ENCODE measurements at places on chromosomes 5 and 9.

- DNase-seq: no peak
- no peak overlapping the region for H3K27ac ChIP-seq
- no peaks in the 10 kb centered on the region for H3K36me3 ChIP-seq
Observed at GRCh38 chr9:108953983-108954574, 19.9 kb downstream of the ABITRAM start.

- peaks cover 45% of the 10 kb centered on the region for H3K27me3 ChIP-seq
- no peaks in the 10 kb centered on the region for H3K36me3 ChIP-seq
- H3K4me1 ChIP-seq: no peaks in the 10 kb centered on the region
- no peak overlapping the region for H3K4me3 ChIP-seq
Observed at GRCh38 chr5:170484847-170485615, 18.8 kb upstream of the KCNIP1 start.

DNA sequence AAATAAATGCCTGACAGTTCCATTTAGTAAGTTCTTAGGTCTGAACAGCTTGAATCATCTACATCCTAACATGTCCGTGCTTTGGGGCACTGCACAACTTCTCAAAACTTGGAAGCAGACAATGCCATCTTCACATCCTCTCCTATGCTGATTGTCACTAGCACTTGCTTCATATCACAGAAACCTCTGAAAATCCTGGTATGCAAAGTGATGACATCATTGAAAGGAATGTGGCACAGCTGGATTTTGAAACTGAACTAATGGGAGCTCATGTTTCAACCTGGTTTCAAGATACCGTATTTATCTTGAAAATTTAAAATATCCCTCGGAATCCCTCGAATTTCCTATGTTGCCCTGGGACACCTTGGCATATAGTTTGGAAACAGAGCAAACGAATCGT, 490.2 kb upstream of the DAP start:
- DNase-seq: no peak
- no peak overlapping the region for H3K4me3 ChIP-seq
- H3K27ac ChIP-seq: no peak overlapping the region

- H3K4me3 ChIP-seq: peak overlapping the region; percentile 59
- H3K36me3 ChIP-seq: peaks cover 21% of the 10 kb centered on the region
- no peaks in the 10 kb centered on the region for H3K27me3 ChIP-seq
- peak overlapping the region; percentile 76 for H3K27ac ChIP-seq
- DNase-seq: no peak
Observed at GRCh38 chr5:139566611-139567010, 5.5 kb downstream of the UBE2D2 start.

DNA sequence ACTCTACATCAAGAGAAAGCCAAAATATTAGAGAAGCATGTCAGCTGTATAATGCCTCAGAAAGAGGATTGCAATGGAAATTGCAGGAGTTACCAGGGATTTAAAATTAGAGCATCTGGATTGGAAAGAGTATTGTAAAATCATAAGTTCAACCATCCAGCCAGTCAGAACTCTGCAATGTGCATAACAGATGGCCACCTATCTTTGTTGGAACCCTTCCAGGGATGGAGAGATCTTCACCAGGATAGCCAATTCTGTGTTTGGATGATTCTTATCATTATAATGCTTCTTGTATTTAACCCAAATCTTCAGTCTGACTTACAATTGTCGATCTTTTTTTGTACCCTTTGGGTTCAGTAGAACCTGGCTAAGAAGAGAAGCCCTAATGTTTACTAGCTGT, 164.4 kb downstream of the TLR4 start:
- H3K4me3 ChIP-seq: no peak overlapping the region
- H3K36me3 ChIP-seq: no peaks in the 10 kb centered on the region
- H3K27me3 ChIP-seq: peaks cover 3% of the 10 kb centered on the region

- no peak overlapping the region for H3K4me3 ChIP-seq
- no peaks in the 10 kb centered on the region for H3K36me3 ChIP-seq
- peaks cover 6% of the 10 kb centered on the region for H3K4me1 ChIP-seq
- DNase-seq: peak; percentile 37
- H3K27ac ChIP-seq: no peak overlapping the region
Observed at GRCh38 chr9:69421908-69422801, 97.1 kb downstream of the ENTREP1 start.

DNA sequence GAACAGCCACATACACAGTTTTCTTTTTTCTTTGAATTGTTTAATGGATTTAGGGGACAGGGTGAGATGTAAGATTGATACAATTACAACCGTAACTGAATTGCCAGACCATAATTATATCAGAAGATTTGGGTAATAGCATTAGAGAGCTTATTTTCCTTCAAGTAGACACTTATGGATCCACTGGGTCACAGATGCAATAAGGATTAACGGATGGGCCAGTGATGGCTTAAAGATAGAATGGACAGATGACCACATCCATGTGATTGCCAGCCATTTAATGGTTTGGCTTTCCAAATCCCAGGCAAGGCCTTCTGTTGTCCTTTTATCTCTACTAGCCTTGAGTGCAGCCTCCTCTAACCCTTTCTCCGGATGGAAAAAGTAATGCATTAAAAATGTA, 94.7 kb upstream of the NUDT12 start:
- no peak overlapping the region for H3K4me3 ChIP-seq
- H3K36me3 ChIP-seq: no peaks in the 10 kb centered on the region
- no peaks in the 10 kb centered on the region for H3K4me1 ChIP-seq
- no peak overlapping the region for H3K27ac ChIP-seq
- DNase-seq: no peak

- no peak overlapping the region for H3K4me3 ChIP-seq
- DNase-seq: no peak
- no peaks in the 10 kb centered on the region for H3K4me1 ChIP-seq
- H3K36me3 ChIP-seq: no peaks in the 10 kb centered on the region
Observed at GRCh38 chr5:128491291-128491690, 46.8 kb downstream of the FBN2 start.

DNA sequence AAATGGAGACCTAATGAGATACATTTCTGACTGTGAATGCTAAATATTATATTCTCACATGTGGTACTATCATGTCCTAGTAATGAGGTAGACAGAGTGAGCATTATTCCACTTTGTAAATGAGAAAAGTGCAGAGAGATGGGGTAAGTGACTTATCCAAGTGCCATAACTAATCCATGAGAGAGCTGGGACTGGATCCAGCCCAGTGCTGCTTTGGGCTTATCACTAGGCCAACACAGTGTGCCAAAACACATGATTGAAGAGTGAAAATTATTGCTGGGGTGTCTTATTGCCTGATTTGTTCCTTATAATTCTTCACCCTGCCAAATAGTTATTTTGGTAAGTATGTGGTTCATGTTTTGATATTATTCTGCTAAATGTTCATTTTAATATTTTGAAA, 442.2 kb upstream of the GRAMD2B start:
- no peak overlapping the region for H3K27ac ChIP-seq
- H3K27me3 ChIP-seq: no peaks in the 10 kb centered on the region
- H3K36me3 ChIP-seq: no peaks in the 10 kb centered on the region
- no peaks in the 10 kb centered on the region for H3K4me1 ChIP-seq
- no peak overlapping the region for H3K4me3 ChIP-seq

- H3K27ac ChIP-seq: no peak overlapping the region
- peaks cover 25% of the 10 kb centered on the region for H3K4me1 ChIP-seq
- no peaks in the 10 kb centered on the region for H3K27me3 ChIP-seq
- DNase-seq: no peak
- H3K4me3 ChIP-seq: peak overlapping the region; percentile 23
Observed at GRCh38 chr5:43063721-43064171, 23.6 kb upstream of the ANXA2R start.

GRCh38 chr5:176185133-176185733, 53.0 kb upstream of the SIMC1 start:
- no peaks in the 10 kb centered on the region for H3K36me3 ChIP-seq
- H3K27ac ChIP-seq: no peak overlapping the region
- no peaks in the 10 kb centered on the region for H3K4me1 ChIP-seq
- H3K4me3 ChIP-seq: no peak overlapping the region
- DNase-seq: no peak
- H3K27me3 ChIP-seq: peaks cover 11% of the 10 kb centered on the region

- no peak overlapping the region for H3K4me3 ChIP-seq
- no peaks in the 10 kb centered on the region for H3K4me1 ChIP-seq
- no peaks in the 10 kb centered on the region for H3K36me3 ChIP-seq
- no peak for DNase-seq
Observed at GRCh38 chr5:21594566-21594965, 1258.6 kb downstream of the CDH12 start.

- H3K36me3 ChIP-seq: no peaks in the 10 kb centered on the region
- H3K4me3 ChIP-seq: no peak overlapping the region
- no peak overlapping the region for H3K27ac ChIP-seq
- H3K27me3 ChIP-seq: no peaks in the 10 kb centered on the region
Observed at GRCh38 chr9:31912636-31913035, 471.8 kb upstream of the ACO1 start.

- peaks cover 1% of the 10 kb centered on the region for H3K36me3 ChIP-seq
- peaks cover 40% of the 10 kb centered on the region for H3K4me1 ChIP-seq
- no peaks in the 10 kb centered on the region for H3K27me3 ChIP-seq
- DNase-seq: no peak
- H3K4me3 ChIP-seq: peak overlapping the region; percentile 48
- no peak overlapping the region for H3K27ac ChIP-seq
Observed at GRCh38 chr5:55582256-55582655, 47.5 kb upstream of the PLPP1 start.
